Anterior cingulate cortex (tissue), 58 donors: ENCODE measurements at places on chromosomes 5 and 9.

- DNase-seq: no peak
Observed at GRCh38 chr9:110187126-110187525, 20.8 kb downstream of the C9orf152 start.

DNA sequence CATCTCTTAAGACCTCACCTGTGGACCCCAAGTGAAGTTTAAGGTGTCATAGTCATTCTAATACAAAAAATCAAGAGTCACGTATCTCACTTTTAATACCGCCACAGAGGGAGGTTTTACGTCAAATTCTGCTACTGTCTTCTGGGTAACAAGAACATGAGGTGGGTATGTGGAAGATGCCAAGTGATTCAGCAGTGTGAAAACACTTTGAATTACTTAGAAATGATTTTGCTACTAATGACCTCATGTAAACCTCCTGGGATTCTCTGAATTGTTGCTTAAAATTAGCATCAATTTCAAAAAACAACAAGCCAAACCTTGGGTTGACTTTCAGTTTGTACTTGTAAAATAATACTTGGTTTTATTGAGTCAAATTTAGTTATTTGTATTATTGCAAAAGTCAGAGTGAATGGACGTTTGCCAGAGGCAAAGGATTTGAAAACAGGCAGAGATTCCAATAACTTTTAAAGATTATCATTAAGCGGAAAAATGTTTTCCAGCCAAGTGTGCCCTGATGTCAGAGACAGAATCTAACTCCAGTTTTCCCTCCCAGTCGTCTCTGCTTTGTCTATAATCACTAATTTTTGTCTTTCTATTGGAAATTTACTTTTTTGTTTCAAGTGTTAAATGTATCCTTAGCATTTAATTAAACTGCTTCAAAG is 8.8 kb downstream of the DMRT2 start:
- DNase-seq: no peak

GRCh38 chr5:135669416-135669815 is 90.6 kb upstream of the CXCL14 start:
- no peak for DNase-seq

GRCh38 chr5:126446498-126447224 is 23.5 kb downstream of the GRAMD2B start:
- no peak for DNase-seq

- no peak for DNase-seq
Observed at GRCh38 chr5:180689071-180689694, 39.8 kb upstream of the FLT4 start.

- DNase-seq: no peak
Observed at GRCh38 chr5:174706997-174707572, 17.3 kb upstream of the MSX2 start.

DNA sequence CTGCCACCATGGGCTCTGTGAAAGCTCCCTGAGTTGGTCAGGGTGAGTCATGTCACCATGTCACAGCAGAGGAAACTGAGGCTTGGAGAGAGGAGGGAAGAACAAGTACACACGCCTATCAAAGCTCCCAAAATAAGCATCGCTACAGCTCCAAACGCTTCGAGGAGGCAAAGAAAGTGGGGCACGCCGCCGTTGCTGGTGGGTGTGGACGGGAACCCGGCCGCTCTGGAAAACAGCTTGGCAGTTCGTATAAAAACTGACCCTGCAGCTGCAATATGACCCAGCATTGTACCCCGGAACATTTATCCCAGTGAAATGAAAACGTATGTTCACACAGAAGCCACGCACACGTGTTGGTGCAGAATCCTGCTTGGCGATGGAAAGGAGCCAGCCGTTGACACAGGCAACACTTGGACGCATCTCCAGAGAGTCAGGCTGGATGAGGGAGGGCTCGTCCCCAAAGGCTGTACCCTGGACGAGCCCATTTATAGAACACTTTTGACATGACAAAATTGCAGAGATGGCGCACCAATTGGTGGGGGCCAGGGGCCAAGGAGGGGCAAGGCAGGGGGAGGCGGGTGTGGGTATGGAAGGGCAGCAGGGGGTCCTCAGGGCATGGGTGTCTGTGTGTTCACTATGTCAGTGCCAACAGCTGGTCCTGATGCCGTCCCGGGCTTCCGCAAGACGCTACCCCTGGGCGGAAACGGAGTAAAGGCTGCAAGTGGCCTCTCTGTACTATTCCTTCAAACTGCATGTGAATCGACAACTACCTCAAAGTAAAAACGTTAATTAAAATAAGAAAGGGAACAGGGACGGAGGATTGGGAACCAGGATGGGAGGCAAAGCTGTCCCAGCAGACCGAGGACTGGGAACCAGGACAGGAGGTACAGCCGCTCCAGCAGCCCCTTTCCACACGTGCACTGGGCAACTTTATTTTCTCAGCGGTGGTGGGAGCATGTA is 173.0 kb downstream of the OLFM1 start:
- no peak for DNase-seq

DNA sequence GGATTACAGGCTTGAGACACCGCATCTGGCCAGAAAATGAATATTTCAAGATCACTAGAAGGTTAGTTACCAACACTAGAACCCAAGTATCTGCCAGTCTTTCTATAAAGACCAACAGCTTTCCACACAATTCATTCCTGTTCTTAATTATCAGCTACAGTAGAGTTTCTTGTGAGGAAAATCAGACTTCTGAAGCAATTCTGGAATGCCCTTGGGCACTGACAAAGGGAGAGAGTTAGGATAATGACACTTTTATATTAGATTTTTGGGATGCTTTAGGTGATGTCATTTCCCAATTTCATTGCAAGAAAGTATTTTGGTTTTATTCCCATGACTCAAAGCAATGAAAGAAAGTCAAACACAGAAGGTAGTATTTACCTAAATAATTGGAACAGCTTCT is 497.0 kb upstream of the TUSC1 start:
- no peak for DNase-seq

GRCh38 chr9:9790216-9790872 is 822.5 kb downstream of the PTPRD start:
- no peak for DNase-seq

- DNase-seq: no peak
Observed at GRCh38 chr9:133528001-133528875, 3.5 kb upstream of the MYMK start.

GRCh38 chr5:90696153-90696552 is 137.6 kb downstream of the ADGRV1 start:
- no peak for DNase-seq

- no peak for DNase-seq
Observed at GRCh38 chr9:127223266-127223665, 41.3 kb upstream of the GARNL3 start.

DNA sequence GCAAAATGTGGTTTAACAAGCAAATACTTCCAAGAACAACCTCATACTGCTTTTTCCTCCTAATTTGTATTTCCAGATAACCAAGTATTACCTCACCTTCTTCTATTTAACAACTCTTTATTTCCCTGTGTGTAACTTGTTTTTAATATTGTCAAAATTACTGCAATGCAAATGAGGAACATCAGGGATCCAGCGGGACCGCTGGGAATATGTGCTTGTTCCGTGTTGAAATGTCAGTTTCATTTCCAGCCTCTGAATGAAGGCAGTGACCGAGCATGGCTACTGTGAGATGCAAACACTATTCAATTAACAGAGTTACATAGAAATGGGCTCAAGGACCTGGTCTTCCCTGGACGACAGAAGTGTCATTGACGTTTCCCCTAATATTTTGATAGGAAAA is 110.8 kb upstream of the CTSL start:
- no peak for DNase-seq

DNA sequence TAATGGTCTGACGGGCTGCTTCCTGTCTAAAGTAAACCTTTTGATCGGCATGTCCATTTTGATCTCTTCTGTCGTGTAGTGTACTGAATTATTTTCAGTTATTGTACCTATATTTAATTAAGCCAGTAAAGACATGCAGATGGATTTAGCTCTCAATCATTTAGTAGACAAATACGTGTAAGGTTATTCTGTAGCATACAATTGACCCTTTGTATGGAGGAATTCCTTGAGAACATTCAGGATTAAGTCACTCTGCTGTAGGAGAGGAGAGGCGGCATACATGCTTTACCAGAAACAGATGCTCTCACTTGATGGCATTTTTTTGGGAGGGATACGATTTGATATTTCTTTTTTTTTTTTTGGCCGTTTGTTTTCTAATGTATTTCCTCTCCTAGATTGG is 141.0 kb downstream of the PBX3 start:
- DNase-seq: no peak

GRCh38 chr9:68515326-68516017 is 25.2 kb downstream of the TMEM252 start:
- DNase-seq: no peak

DNA sequence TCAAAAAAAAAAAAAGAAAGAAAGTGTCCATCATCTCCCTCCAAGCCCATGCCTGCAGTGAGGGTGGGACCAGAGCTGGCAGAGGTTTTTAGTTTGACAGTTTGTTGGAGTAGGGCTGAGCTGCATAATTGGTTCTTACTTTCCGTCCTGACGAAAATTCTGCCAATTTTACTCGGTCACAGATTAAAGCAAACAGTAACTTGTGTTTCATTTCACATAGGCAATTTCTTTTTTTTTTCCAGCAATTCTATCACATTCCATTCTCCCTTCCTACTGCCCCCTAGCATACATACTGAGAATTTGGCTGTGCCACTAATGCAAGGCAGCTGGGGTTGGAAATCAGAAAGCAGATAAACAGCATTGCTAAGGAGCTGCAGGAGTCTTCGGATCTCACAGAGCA is 132.4 kb downstream of the FRMD3 start:
- no peak for DNase-seq

- no peak for DNase-seq
Observed at GRCh38 chr5:55102348-55102747, at the start of gene GZMA. Gene GZMA, plus strand, starts transcription at chr5:55102646. Its CDS starts 37 bp downstream, at chr5:55102683.

GRCh38 chr5:31890046-31890445 is 251.1 kb downstream of the PDZD2 start:
- no peak for DNase-seq

GRCh38 chr5:91384671-91385430 is 1.7 kb upstream of the ARRDC3 start:
- no peak for DNase-seq

GRCh38 chr9:129406278-129407225 is 214.3 kb downstream of the C9orf50 start:
- DNase-seq: no peak

DNA sequence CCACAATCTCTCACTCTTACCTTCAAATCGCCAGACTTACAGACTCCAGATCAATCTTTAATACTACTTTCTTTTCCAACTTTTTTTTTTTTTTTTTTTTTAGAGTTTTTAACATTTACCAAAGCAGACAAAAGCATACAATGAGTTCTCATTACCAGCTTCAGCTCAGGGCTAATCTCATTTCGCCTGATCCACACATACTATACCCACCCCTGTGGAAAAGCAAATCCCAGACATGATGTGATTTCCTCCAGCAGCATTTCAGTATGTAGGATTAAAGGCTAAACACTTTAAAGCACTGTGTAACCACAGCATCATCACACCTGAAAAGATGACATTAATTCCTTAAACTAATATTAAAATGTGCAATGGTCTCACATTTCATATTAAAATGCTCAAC is 138.8 kb upstream of the RETREG1 start:
- no peak for DNase-seq

- no peak for DNase-seq
Observed at GRCh38 chr5:173056783-173057061, 570 bp downstream of the CREBRF start.

GRCh38 chr5:149056616-149057165 is 6.2 kb downstream of the SH3TC2 start:
- DNase-seq: no peak

GRCh38 chr9:37248651-37249163 is 128.3 kb downstream of the ZCCHC7 start:
- DNase-seq: no peak

GRCh38 chr5:17425385-17426070 is 72.5 kb upstream of the TAF11L2 start:
- no peak for DNase-seq

- no peak for DNase-seq
Observed at GRCh38 chr9:135908754-135909204, 1.4 kb upstream of the CAMSAP1 start.

DNA sequence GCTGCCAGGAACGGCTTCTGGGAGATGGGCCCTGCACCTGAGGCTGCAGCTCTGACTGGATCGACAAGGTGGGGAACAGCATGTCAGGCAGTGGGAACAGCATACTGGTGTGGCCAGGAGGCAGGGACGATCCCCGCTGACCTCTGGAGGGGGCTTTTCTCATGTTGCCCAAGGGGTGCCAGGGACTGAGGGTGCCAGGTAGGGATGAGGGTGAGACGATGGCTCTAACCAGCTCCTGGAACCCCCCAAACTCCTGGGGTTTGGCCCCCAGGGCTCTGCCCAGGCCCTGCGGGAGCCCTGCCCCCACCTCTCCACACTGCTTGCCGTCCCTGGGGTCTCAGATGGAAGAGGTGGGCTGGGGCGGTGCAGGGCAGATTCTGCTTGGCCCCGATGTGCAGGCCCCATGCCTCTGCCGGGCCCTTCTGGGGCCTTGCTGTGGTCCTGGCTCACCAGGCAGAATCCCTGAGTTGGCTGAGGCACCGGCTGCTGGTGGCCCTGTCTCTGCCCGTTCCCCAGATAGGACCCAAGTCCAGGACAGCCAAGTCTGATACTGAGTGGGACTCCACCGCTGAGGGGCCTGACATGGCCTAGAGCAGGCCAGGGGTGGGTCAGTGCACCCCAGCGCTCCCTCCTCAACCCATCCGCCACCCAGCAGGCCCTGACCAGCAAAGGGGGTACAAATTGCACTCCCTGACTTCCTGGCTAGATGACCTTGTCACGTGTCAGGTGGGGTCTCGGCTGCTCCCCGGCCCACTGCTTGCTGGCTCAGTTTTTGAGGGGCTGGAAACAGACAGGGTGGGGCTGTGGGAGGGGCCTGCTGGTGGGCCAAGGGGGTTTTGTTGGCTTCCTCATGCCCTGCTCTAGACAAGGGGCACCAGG is 28.4 kb upstream of the RNF130 start:
- no peak for DNase-seq

DNA sequence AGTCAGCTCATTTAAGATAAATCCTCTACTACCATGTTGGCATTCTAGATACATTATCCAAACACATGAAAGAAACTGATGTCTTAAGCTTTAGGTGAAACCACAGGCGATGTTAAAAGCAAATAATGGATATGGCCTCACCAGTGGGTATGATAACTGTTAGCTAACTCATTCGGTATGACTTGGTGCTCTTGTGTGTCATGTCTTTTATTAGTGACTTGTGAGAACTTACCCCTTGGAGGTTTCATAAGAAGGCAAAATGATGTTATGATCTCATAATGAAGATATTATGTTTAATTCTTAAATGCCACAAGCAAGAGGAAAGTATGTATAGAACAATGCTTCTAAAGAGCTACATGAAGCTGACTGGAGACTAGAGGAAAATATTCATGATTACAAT is 1227.0 kb downstream of the EFNA5 start:
- DNase-seq: no peak
